GM03348 (cell line): ENCODE measurements at places on chromosomes 1 and 21.
A peak's percentile ranks its signal among the peaks of the same experiment; 100 is the strongest.

GRCh38 chr1:180643693-180644092 lies 11.9 kb downstream of the XPR1 start:
- DNase-seq = no peak

DNA sequence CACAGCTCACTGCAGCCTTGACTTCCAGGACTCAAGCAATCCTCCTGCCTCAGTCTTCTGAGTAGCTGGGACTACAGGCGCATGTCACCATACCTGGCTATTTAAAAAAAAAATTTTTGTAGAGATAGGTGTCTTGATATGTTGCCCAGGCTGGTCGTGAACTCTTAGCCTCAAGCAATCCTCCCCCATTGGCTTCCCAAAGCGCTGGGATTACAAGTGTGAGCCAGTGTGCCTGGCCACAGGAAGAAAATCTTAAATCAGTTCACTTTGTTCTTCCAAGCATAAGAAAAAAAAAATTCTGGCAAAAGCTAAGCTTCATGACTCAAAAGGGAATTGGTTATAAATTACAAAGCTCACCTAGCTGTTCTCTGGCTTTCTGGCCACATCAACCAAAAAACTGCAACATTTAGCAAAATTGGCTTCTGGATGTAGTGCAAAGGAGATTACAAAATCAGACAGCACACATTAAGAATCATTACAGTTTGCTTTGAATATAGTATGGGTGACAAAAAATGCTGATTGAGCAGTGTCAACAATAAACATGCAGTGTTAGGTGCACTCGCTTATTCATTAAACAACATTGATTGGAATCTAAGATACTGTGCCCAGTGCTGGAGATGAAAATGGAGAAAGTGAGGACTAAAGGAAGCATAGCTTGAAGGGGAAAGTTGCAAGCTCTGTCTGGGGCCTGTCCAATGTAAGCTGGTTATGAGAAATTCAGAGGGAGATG lies 76.7 kb downstream of the KCTD3 start:
- no peak for DNase-seq

DNA sequence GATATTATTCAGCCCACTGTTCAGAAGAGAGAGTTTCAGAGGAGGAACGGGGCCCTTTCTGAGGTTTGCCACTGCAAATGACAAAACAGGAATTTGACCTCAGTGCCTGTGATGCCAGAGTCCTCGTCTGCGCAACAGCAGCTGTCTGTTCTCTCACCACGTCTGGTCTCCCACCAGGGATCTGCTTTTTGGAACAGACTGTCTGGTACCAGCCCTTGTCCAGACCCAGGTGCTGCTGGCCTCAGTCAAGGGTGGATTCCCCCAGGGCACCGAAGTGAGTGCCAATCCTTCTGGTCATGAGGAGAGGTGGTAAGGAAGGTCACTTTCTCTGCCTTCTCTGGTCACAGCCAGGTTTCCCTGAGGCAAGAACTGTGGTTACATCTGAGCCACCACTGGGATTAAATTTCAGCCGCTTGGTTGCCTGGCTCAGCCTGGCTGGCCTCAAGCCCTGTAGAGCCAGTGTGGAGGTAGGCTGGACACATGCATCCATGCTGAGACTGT lies 2.3 kb upstream of the BCAN start:
- no peak for DNase-seq

- no peak for DNase-seq
These were observed 13.3 kb downstream of the FCRL1 start for GRCh38 chr1:157806431-157807149.

DNA sequence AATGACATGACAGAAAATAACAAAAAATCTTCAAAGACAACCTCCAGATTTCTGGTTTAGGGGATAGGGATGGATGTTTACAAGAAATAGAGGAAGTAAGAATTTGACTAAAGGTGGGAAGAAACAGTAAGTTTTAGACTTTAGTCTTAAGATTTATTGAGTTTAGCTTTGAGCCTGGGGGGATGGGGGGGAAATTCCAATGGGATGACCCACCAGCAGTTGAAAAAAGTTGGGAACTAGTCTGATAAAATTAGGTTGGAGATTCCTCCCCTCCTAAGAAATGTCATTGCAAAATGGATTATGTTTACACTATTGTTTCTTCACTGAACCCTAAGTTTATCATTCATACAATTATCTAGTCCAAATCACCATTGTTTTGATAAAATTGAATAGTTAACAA lies 28.4 kb downstream of the WDR26 start:
- peak; percentile 10 for DNase-seq

GRCh38 chr1:60065199-60065598 lies 8.4 kb downstream of the C1orf87 start:
- no peak for DNase-seq

DNA sequence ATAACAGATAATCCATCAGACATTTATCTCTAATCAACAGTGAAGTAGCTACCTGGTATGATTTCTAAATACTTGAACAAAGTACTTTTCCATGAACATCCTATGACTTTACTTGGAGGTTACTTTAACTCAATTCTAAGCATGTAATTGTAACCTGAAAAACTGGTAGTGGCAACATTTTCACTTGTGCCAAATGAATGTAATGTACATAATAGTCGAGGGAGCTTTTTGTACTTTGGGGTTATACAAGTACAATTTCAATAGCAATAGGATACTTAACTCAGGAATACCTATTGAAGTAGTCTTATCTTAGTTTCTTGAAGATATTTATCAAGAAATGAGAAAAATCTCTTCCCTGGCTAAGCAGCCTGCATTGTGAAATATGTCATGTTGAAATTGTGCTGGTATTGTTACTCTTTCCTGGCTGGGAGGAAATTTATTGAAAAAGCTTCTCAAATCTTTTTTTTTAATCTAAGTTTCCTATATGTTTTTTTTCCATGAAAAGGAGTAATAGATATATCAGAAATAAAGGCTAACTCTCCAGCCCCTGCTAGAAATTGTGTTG lies 33.7 kb upstream of the CACYBP start:
- DNase-seq = no peak

- peak; percentile 56 for DNase-seq
These were observed 122.8 kb downstream of the ACTL8 start for GRCh38 chr1:17877896-17878295.

GRCh38 chr1:61825393-61825792 lies 83.1 kb downstream of the PATJ start:
- DNase-seq = no peak

DNA sequence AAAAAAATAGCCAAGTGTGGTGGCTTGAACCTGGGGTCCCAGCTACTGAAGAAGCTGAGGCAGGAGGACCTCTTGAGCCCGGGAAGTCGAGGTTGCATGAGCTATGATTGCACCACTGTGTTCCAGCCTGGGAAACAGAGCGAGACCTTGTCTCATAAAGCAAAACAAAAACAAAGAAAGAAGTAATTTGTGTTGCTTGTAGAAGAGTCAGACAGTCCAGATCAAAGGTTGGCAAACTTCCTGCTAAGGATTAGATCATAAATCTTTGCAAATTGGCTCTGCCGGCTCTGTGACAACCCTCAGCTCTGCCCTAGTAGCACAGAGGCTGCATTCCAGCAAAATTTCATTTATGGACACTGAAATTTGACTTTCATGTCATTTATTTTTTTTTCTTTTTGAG lies 19.0 kb upstream of the MFN2 start:
- no peak for DNase-seq

- peak; percentile 44 for DNase-seq
These were observed 28.3 kb upstream of the PKN2 start for GRCh38 chr1:88655685-88656299.

DNA sequence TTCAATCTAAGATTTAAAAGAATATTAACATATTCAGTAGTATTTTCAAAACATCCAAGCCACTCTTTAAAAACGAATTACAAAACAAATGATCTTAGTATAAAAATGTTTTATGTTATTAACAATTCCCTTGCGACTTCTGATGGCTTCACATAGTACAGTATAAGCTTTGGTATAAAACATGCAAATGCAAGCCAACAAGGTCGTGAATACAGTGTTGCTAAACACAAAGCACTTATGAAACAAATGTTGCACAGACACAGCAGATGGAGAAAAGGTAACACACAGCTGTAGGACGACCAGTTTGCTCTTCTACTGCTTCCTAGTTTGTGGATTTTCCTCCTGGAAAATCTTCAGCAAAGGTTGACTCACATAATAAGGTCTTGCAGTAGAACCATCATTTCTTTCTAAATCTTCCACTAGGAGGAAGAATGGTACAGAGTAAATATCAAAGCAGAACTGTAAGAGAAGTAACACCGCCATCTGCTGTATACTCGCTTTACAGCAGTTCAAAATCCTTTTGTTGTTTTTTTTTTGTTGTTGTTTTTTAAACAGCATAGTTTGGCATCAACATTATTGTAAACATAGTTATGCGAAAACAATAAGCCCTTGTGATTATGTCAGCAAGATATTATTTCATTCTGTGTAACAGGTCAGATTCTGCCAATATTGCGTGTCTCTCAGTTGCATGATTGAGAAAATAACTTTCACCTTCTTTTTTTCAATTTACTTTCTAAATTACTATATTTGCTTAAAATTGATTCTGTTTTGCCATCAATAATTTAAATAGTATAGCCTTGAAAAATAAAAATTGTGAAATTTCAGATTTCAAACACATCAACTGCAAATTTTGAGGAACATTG lies 69.5 kb downstream of the LHX8 start:
- DNase-seq = peak; percentile 67

DNA sequence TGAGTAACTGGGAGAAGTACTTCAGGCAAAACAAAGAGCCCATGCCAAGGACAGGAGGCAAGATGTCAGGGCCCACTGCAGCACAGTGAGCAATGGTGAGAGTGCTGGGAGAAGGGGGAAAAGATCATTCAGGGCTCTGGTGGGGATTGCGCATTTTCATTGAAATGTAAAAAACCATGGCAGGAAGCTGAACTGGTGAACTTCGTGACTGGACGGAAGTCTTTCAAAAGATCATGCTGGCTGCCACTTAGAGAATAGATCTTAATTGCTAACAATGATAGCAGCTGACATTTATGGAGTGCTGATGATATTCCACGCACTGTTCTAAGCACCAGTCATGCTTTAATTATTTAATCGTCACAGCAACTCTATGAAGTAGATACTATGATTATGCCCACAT lies 107.0 kb downstream of the TGFBR3 start:
- no peak for DNase-seq

GRCh38 chr1:57058652-57059501 lies 93.1 kb upstream of the C8B start:
- no peak for DNase-seq

- DNase-seq = peak; percentile 60
These were observed 49.8 kb downstream of the GIPC2 start for GRCh38 chr1:78095593-78095992.

- no peak for DNase-seq
These were observed 320.9 kb upstream of the C1orf87 start for GRCh38 chr1:60394436-60394835.

- DNase-seq = no peak
These were observed 71.1 kb downstream of the SAMSN1 start for GRCh38 chr21:14474995-14475394.

DNA sequence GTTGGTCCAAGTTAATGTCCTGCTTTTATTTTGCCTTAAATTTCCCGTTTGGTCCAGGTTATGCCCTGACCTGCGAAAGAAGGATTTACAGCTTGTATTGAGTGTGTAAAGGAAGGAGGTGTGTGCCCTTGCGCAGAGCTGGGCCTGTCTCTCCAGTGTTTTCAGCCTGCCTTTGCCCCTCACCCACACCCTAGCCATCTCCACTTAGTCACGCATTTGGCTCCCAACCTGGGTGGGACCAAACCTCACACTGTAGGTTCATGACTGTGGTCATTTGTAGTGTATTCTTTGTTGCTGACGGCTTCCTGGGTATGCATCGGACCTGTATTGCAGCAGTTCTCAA lies 572 bp upstream of the SRSF10 start:
- DNase-seq = peak; percentile 21

- no peak for DNase-seq
These were observed 48.8 kb downstream of the TENT5C start for GRCh38 chr1:117654493-117655219.

GRCh38 chr1:240309769-240310168 lies 218.1 kb downstream of the FMN2 start:
- DNase-seq = no peak

- DNase-seq = peak; percentile 44
These were observed 48.5 kb upstream of the WARS2 start for GRCh38 chr1:119188926-119189325.

DNA sequence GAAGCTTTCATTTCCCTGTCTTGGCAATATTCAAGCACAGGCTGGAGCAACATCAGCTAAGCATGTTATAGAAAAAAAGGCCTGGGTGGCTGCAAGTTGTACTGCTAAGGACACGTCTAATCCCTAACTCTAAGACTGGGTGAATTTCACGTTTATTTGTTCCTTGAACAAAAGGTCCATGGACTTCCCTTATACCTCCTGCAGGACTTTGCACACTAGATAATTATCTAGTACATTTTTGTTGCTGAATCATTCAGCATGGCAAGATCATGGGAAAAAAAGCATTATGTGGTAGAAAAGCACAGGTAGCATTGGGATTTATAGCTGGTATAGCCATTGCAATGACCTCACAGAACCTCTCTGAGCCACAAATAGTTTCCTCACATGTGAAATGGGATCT lies 130.7 kb upstream of the DMRTA2 start:
- DNase-seq = no peak

DNA sequence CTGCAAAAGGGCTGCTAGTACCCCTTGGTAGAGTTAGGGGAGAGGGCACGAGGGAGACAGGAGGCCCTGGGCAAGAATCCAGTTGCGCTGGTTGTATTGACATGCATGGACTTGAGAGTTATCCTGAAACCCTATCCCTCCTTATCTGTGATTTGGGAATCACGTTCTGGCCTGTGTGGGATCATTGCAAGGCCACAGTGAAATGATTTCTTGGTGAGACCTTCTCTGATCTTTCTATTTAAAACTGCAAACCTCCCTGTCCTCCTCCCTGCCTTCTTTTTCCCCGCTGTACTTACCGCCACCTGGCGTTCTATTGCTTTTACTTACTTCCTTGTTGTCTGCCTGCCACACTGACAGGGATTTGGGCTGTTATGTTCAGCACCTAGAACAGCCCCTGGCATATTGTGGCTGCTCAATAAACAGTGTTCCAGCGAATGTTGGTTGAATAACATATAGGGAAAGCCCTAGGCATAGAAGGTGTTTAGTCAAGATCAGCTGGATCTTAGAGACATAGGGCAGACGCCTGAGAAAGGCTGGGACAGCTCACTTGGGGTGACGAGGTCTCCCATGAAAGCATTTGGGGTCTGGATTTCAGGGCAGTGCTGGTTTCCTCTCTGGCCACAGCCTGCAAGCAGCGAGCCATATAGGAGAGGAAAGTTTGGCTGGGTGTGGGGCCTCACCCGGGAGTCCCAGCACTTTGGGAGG lies 25.6 kb downstream of the ALPL start:
- DNase-seq = peak; percentile 52

DNA sequence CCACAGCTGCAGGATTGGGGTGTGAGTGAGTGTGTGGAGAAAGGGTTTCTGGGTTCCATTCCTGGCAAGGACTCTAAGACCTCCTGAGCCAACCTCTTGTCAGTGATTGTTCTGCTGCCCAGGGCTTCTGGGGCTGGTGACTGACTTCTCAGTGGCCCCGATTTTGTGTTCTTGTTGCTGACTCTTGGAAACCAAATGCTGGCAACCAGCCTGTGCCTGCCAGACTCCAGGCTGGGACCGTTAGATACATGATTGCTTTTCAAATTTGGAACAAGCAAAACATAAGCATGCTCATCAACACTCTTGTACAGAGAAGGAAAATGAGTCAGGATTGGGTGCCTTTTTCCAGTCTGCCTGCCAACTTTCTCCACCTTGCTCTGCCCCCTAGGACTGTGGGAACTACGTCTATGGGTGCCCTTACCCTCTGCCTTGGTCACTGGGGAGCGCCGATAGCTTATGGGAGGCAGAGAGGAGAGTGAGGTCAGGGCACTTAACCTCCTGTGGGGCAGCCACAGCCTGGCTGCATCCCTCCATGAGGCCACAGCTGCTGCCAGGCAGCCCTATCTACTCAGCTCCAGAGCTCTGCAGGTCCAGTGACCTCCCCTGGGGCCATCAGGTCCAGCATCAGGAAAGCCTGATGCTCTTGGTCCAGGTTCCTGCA lies 39.3 kb upstream of the EPS8L3 start:
- DNase-seq = no peak
